GM12892 (cell line): ENCODE measurements at places on chromosomes 6 and 20.

- no peak for DNase-seq
Observed at GRCh38 chr6:126812651-126813050, 305.8 kb upstream of the RSPO3 start.

DNA sequence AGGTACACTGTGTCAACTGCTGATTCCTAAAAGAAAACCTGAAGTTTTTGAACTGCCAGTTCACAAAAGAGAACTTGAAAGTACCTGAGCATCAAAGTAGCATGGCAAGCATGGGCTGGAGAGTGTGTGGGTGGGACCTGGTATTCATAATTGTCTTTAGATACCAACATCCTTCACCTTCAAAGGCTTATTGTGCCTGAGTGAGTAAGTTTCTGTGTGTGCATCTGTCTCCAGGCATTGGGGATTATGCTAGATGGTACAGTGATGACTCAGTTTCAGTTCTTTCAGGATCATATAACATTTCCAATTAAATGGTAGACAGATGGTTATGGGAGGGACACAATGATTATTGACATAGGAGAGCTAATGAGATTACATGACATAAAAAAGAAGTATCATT is 238.5 kb downstream of the ZFAND3 start:
- peak; percentile 12 for DNase-seq

- DNase-seq = no peak
Observed at GRCh38 chr20:62117658-62118057, 4.6 kb upstream of the LSM14B start.

DNA sequence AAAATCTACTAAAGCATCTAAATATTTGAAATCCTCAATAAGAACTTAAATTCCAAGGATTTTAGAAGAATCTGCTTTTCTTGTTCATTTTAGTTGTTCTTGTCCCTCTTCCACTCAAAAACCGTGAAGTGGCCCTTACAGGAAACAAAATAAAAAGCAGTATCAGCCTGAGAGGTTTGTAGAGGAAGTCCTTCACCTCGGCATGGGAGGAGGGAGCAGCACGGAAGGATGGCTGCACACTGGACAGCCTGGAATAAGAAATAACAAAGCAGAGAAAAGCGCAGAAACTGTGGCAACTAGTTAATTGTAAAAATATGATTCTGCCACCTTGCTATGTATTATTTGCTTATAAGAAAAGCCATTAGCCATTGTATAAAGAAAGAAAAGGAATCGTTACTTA is 46.1 kb downstream of the RALGAPA2 start:
- no peak for DNase-seq

- DNase-seq = no peak
Observed at GRCh38 chr20:32965115-32965514, 39.1 kb downstream of the SUN5 start.

DNA sequence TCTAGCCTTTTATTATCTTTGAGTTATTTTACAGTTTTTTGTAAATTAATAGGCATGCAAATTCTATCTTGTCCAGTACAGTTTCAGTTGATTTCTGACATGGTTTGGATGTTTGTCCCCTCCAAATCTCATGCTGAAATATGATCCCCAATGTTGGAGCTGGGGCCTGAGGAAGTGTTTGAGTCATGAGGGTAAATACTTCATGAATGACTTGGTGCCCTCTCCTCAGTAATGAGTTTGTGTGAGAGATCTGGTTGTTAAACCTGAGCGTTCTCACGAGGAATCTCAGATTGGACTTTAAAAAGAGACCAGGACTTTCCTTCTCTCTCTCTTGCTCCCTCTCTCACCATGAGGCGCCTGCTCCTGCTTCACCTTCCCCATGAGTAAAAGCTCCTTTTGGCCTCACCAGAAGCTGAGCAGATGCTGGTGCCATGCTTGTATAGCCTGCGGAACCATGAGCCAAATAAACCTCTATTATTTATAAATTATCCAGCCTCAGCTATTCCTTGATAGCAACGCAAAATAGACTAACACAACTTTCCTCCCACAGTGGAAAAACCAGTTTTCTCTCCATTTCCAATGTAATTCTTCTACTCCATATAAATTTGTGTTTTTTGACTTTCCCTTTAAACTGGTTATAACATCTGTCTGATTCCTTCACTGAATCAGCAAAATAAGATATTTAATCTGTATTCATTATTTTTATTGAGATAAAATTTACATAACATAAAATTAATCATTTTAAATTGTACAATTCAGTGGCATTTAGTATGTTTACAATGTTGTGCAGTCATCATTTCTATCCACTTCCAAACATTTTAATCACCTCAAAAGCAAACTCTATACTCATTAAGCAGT is 78.7 kb upstream of the PRSS16 start:
- DNase-seq = no peak

GRCh38 chr6:41162687-41163418 is at the start of gene TREM2:
TREM2 (minus strand) TSS chr6:41163116; CDS start chr6:41163082, 34 bp downstream.
- DNase-seq = no peak

GRCh38 chr6:51571168-51571567 is 516.2 kb downstream of the PKHD1 start:
- DNase-seq = no peak

- no peak for DNase-seq
Observed at GRCh38 chr6:118559659-118560058, 11.6 kb downstream of the PLN start.

- DNase-seq = peak; percentile 78
Observed at GRCh38 chr20:48635791-48636267, 192.0 kb downstream of the PREX1 start.

DNA sequence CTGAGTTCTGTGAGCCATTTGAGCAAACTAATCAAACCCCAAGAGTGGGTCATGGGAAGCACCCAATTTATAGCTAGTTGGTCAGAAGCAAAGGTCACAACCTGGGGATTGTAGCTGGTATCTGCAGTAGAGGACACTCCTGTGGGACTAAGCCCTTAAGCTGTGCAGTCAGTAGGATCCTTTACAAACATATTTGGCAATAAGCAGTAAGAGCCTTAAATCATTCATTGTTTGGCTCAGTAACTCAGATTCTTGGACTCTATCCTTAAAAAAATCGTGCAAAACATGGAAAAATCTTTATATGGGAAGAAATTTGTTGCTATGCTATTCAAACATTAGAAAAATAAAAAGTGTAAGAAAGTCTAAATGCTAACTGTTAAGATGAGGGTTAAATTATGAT is 29.9 kb downstream of the FRK start:
- DNase-seq = no peak

- DNase-seq = no peak
Observed at GRCh38 chr20:61571916-61572711, 320.1 kb downstream of the CDH4 start.

- DNase-seq = no peak
Observed at GRCh38 chr6:148177589-148178233, 164.9 kb upstream of the SASH1 start.

DNA sequence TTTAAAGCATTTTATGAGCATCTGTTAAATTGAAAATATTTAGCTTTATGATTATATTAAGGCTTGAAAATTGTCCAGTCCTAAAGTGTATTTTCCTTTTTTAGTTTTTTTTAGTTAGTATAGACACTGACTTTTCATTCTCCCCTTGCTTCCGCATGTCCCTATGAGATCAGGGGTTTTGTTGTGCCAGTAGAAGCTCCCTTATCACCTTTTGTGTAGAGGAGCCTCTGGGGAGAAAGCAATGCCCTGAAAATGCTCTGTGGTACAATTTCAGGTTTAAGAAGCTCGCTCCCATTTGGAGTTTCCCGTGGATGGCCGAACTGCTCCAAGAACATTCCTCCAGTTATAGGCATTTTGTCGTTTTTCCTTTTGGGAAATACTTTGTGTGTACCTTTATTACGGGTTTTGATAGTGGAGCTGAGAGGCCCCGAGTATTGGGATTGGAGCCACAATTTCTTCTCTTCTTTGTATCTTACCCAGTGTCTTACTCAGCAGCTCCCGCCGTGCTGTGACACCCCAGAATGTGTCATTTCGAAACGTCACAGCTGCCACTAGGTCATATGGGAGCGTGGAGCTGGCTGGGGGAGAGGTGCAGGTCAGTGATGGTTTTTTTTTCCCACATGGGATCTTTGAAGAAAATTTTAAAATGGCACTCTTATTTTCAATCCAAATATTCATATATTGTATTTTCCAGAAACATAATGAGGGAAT is 49.9 kb downstream of the RPRD1B start:
- no peak for DNase-seq

DNA sequence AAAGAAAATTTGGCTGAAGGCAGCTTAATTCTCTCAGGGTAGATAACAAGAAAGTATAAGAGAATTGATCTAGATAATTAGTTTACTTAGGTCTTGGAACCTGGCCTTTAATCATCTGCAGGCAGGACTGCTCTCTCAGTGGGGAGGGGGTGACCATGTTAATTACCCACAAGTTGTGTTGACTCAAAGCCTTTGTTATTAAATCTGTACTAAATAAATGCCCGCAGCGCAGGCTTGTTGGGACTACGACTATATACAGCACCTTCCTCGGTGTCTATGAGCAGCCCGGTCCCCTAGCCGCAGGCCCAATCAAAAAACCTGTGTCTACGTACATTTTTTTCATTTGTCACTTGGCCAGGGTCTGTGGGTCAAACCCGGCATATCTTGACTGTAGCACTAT is 15.6 kb upstream of the ZNF451 start:
- DNase-seq = no peak

GRCh38 chr6:106670236-106670635 is 40.9 kb downstream of the QRSL1 start:
- DNase-seq = no peak

DNA sequence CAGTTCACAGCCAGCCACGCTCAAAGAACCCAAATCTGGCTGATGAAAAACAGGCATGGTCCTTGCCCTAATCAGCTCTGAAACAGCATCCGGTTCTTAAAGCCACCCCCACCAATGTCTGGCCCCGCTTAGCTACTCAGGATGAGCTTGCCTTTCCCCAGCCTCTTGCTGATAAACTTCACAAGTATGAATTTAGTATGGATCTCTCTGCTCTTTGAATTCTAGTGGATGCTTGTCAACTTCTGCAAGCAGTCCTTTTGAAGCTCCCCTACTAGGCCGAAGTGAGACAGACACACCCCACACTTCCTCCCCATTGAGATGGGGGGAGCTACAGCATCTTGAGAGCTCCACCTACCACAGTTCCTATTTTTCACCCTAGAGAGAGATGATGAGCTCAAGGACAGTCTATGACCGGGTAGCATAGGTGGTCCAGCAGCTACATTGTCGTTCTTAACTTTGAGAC is 36.7 kb downstream of the EBF4 start:
- peak; percentile 21 for DNase-seq

- no peak for DNase-seq
Observed at GRCh38 chr6:110214338-110214737, 34.1 kb downstream of the CDC40 start.

- no peak for DNase-seq
Observed at GRCh38 chr6:93454533-93454932, 35.2 kb upstream of the EPHA7 start.

GRCh38 chr20:62808211-62808865 is 3.7 kb downstream of the OGFR start:
- peak; percentile 81 for DNase-seq

- DNase-seq = no peak
Observed at GRCh38 chr20:13671512-13671911, 32.8 kb upstream of the TASP1 start.

DNA sequence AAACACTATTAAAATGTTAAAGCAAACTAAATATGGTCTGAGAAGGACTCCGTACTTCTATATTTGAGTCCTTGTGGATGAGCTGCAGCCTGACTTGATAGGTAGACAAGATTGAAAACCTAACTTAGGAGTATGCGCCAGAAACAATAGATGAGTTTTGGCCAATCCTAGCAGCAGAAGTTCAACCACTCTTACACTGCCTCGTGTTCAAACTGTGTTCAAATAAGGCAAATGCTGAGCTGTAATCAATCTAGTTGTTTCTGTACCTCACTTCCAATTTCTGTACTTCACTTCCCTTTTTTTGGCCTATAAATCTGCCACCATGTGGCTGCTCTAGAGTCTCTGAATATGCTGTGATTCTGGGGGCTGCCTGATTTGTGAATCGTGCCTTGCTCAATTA is 13.2 kb upstream of the SERINC1 start:
- no peak for DNase-seq

- DNase-seq = no peak
Observed at GRCh38 chr20:17960927-17961586, 7.5 kb downstream of the SNX5 start.

- DNase-seq = no peak
Observed at GRCh38 chr6:715709-716491, 23.0 kb upstream of the EXOC2 start.

DNA sequence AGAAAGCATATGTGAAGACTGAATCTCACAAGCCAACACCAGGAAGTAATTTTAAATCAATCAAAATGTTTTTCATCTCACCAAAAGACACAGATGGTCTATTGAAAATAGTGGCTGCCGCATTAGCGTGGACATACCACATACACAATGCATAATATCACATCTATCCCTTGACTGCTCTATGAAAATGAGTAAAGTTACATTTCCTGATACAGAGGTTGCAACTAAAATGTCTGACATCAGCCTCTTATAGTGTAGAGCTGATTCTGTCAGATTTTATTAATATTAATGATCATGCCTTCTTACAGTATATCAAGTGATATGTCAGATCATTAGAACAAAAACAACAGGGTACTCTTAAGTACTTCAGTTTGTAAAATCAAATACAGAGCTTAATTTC is 339.8 kb upstream of the EPHA7 start:
- no peak for DNase-seq

- DNase-seq = no peak
Observed at GRCh38 chr20:19973961-19974629, 43.1 kb upstream of the NAA20 start.
